ENCODE measurements at places on chromosomes 2 and 18.

DNA sequence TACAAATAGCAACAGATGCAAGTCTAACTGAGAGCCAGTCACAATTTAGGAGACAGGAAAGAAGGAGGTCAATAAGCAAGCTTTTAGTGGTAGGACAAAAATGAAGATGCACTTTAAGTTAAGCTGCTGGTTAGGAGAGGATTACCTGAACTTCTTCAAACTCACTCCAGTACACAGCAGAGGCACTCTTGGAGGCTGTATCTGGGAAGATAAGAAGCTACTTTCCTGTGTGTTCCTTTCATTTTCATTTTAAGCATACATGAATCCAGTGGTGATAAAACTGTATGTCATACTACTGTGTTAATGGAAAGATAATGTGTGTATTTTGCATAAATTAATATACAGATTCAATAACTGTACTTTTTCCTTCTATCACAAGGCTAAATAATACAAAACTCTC, 49.6 kb downstream of the HYCC2 start:
- DNase-seq: no peak

GRCh38 chr18:57025540-57025939, 121.3 kb upstream of the BOD1L2 start:
- no peak for DNase-seq

DNA sequence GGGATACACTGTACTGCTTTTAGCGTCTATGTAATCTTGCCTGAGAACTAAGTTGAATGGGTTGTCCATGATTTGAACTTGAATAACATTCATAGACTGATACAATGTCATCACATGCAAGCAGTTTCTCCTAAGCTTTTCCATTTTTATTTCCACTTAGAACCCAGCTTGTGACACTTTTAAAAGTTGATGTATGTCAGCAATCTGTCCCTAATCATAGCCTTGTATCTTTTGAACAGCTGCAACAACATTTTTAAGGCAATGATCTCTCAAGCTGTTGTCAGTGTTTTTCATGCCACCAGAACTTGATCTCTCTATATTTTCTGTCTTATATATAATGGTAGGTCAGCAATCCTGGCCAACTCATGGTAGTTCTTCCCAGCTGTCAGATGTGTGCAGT, 185.0 kb downstream of the DOK6 start:
- no peak for DNase-seq

DNA sequence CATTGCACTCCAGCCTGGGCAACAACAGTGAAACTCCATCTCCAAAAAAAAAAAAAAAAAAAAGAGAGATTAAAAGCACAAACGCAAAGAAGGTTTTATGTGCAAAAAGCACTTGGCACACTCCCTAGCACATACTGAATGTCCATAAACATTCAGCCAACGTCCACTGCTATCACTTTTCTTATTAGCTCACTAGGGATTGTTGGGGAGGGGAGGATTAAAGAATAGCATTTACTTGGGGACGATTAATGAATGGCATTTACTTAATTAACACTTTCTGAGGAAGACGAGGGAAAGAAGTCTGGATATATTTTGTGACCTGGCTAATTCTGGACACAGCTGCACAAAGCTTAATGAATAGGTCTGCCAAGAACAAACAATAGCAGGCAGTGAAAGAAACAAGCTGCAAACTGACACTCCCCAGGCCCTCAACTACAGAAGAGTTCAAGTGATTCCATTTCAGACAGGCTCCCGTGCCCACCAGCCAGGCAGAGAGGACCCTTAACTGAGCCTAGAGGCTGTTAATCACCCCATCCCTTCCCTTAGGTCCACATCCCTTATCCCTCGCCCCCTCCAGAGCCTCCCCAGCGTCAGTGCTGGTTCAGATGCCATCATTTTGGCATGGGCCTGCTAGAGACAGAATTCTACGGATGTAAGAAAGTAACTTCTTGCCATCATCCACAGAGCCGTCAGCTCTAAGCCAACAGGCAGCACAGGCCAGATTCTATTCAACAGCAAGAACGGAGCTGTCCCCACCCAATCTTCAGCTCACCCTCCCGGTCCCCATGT, 7.4 kb downstream of the CYB5A start:
- no peak for DNase-seq

GRCh38 chr2:123695426-123695825, 329.7 kb upstream of the CNTNAP5 start:
- no peak for DNase-seq

DNA sequence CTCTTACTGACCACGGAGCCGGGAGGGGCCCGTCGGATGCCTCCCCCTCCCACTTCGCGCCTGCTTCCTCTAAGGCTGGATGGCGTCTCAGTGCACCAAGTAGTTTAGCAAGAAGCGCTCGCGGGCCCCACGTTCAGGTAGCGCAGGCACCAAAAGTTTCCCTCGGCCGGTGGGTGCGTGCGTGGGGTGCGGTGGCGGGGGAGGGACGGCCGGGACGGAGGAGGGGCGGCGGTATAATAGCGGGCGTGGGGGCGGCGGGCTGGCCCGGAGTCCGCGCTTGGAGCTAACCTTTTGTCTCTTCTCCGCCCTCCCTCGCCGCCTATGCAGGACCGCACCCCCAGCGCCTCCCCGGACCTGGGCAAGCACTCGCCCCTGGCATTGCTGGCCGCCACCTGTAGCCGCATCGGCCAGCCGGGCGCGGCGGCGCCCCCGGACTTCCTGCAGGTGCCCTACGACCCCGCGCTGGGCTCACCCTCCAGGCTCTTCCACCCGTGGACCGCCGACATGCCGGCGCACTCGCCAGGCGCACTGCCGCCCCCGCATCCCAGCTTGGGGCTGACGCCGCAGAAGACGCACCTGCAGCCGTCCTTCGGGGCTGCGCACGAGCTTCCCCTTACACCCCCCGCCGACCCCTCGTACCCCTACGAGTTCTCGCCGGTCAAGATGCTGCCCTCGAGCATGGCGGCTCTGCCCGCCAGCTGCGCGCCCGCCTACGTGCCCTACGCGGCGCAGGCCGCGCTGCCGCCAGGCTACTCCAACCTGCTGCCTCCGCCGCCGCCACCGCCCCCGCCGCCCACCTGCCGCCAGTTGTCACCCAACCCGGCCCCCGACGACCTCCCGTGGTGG, 1.0 kb downstream of the SP5 start:
- DNase-seq: no peak

GRCh38 chr2:148978706-148979105, 59.8 kb upstream of the LYPD6B start:
- DNase-seq: no peak

- DNase-seq: no peak
Measured at GRCh38 chr18:8771930-8772329, 66.6 kb downstream of the MTCL1 start.

DNA sequence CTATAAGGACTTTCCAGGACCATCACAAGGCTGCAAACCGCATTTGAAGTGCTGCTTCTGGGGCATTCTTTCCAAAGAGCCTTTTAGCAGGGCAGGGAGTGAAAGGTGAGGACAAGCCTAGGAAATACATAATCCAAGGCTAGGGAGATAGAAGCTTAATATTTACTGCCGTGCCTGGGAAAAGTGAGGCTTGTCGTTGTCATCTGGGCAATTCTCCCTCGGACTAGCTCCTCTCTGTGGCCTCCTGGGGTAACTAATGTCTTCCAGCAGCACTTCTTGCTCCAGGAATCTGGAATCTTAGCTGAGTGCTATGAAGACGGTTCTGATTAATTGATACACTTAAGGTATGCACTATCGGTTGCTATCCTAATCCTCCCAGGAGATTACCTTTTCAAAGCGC, 69.3 kb upstream of the ATL2 start:
- DNase-seq: no peak

All from fibroblast of skin of back (primary cell).